ENCODE measurements at places on chromosomes 11 and 22. TPM values are rescaled to one million over a fixed set of nuclear protein-coding genes. Genes with fewer than 3 reads are reported as not detected.

- no peak for ATAC-seq
These were observed 66.8 kb downstream of the LRP5 start for GRCh38 chr11:68379206-68379605.

DNA sequence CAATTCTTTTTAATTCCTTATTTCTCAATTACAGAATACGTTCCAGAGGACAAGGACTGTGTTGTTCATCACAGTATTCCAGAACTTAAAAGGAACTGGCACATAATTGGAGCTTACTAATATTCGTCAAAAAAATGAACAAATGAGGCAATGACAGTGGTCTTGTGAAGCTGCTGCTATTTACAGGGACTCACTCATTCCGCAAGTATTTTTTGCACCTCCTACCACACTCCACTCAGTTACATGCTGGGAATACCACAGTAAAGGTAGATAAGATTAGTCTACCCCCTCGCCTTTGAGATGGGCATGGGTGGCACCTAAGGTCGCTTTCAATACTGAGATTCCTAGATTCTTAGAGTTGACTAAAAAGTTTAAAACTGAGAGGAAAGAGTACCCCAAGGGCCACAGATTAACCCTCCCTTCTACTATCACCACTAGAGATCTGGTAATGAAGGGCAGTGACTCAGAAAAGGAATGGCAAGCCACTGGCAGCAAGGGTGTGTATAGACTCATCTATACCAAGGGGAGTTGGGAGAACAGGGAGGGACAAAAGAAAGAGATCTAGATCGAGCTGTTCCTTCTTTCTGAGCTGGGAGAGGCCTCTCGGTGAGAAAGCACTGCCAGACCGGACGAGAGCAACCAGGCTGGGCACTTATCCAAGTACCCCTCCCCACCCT lies 85.0 kb downstream of the RPL27A start:
- ATAC-seq: peak; percentile 81

GRCh38 chr11:12802418-12803085 lies 128.3 kb downstream of the TEAD1 start:
- ATAC-seq: peak; percentile 78

GRCh38 chr11:134559602-134559962 lies 147.5 kb upstream of the B3GAT1 start:
- no peak for ATAC-seq

Gene NRXN2
- total RNA-seq: 0.12 TPM

Gene THAP7
- total RNA-seq: 13.3 TPM

Gene DCDC1
- total RNA-seq: not detected

Gene TSSK2
- not detected for total RNA-seq

Measured in esophagus mucosa (tissue), 1 donor.